NCI-H526 treated with DMSO at 0.1 percent for 48 hours (cell line): ENCODE measurements at places on chromosomes 5 and 9.

GRCh38 chr9:134637696-134638501 is 3.7 kb upstream of the COL5A1 start:
- no peak for DNase-seq

DNA sequence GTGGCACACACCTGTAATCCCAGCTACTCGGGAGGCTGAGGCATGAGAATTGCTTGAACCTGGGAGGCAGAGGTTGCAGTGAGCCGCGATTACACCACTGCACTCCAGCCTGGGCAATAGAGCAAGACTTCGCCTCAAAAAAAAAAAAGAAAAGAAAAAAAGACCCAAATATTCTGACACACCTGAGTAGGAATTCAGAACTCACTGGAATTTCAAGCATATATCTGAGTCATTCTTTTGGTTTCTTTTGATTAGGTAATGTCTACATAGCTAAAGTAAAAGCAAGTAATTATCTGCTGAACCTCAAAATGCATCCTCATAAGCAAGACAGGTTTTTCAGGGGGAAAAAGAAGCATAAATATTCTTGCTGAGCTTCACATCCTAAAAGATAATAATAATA is 35.9 kb downstream of the ANKRD31 start:
- DNase-seq: no peak

GRCh38 chr5:88734191-88734640 is 148.8 kb downstream of the MEF2C start:
- no peak for DNase-seq

- no peak for DNase-seq
Measured at GRCh38 chr9:81607593-81608288, 81.6 kb downstream of the TLE1 start.

DNA sequence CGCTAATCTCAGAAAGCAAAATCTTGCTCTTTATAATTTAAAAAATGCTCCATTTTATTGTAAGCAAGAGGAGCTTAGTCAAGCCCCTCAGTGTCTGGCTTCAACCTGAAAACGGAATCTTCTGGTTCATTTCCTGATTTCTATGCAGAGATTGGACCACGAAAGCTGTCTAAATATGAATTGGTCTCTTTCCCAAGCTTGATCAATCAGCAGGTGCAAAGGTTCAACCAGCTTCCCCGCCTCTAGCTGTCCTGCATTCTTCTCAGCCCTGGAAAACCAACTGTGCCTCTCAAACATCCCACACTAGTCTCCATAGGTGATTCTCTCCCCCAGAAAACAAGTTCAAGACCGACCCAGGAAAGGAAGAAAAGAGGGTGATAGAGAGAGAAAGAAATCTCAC is 34.5 kb downstream of the FNBP1 start:
- no peak for DNase-seq

- DNase-seq: no peak
Measured at GRCh38 chr5:72486371-72486770, 20.8 kb downstream of the ZNF366 start.
